ENCODE measurements at places on chromosomes 2 and 18.

- peak; percentile 2 for DNase-seq
Observed at GRCh38 chr2:50491541-50492476, 540.1 kb downstream of the NRXN1 start.

DNA sequence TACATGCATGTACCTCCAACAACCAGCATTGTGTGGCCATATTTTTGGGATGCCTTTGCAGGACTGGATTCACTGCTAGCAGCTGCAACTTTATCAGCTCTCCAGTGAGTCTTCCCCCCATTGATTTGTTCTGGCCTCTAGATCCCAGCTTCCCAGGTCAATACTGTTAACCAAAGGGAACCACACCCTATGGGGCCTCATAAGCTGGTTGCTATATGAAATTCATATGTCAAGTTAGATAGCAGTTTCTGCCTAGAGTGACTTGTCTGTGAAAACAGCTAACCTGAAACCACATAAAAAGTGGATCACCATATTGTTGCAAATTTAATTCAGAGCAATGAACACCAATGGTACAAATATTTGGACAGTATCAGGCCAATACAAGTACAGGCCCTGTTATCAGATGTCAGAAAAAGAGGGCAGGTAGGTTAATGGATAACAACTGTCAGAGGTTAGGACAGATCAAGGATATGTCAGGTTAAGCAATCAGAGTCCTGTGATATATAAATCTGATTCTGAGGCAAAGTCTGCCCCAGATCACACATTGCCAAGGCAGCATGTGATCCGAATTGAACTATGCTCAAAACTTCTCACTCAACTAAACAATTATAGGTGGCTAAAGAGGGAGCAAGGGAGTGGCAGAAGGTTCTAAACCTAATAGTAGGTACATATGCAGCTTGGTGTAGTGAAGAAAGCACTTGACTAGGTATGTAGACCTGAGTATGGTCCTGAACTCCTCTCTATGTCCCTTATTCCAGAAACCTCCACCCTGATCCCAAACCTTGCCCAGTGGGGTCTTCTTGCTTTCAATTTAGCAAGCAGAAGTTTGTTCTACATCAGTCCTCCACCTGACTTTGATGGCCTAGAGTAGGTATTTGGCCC, 310.2 kb upstream of the STON1 start:
- DNase-seq, result no peak

DNA sequence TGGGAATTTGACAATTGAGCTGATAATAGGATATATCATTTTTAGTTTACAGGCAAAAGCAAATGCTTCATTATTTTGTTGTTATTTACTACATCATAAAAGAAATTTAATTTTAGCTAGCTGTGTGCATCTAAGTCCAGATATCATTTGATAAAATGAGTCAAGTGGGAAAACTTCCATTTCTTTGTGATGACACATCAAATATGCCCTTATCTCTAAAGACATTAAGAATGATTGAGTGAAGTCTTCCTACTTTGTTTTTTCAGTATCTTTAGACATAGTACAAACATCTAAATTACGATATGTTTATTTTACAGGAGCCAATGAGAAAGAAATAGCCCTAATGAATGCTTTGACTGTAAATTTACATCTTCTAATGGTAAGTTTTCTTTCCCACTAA, 77.0 kb downstream of the KYNU start:
- no peak for DNase-seq

- DNase-seq, result no peak
Observed at GRCh38 chr18:51463483-51464136, 266.1 kb upstream of the MEX3C start.

- no peak for DNase-seq
Observed at GRCh38 chr18:57941841-57942489, 102.1 kb upstream of the NEDD4L start.

GRCh38 chr2:69190743-69191404, 177.9 kb downstream of the ANTXR1 start:
- no peak for DNase-seq

- no peak for DNase-seq
Observed at GRCh38 chr2:5264361-5264760, 427.8 kb upstream of the SOX11 start.

- no peak for DNase-seq
Observed at GRCh38 chr18:35490894-35491699, 6.7 kb downstream of the INO80C start.

GRCh38 chr2:205914213-205915129, 171.5 kb downstream of the INO80D start:
- DNase-seq, result no peak

GRCh38 chr2:147428120-147428747, 416.6 kb upstream of the ACVR2A start:
- no peak for DNase-seq

DNA sequence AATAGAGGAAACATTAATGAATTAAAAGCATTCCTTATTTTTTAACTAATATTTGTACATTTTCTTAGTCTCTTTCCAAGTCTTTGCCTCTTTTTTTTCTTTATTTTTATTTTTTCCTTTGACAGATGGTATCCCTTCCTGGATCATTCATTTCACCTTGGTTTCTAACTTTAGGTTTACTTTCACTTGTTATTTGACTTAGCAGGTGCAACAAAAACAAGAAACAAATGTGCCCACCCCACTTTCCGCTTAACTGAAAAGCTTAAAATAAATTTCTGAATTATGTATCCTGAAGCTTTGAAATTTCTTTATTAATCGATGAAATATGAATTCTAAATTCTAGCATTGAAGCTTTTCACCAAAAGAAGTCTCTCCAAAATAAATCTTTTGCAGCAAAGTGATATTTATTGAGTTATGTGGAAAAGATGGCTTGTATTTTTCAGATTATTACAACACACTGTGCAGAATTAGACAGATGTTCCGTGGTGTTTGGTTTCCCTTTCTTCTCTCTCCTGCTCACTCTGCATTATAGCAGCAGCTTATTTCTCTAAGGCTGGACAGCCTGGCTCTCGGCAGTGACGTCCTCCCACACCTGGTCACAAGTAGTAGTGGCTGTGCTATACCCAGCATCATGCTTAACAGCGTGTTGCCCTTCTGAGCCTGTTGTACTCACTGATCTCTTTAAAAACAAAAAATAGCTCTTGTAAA, 99.1 kb upstream of the ZNF397 start:
- no peak for DNase-seq

DNA sequence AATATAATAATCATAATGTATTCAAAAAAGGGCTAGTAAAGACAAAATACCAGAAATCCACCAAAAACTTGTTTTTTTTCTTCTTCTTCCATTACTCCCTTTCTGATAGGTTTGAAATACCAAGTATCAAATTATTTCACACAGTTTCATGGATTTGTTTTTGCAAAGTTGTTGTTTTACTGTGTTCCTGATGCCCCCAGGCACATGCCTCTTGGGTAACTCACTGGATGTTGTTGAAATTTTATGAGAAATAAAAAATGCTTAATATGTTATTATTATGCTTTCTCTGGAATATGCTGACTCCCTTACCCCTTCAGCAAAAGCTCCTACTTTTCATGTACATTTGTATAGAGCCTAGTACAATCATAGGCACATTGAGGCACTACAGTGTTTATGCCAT, 419.6 kb downstream of the NRXN1 start:
- DNase-seq, result no peak

DNA sequence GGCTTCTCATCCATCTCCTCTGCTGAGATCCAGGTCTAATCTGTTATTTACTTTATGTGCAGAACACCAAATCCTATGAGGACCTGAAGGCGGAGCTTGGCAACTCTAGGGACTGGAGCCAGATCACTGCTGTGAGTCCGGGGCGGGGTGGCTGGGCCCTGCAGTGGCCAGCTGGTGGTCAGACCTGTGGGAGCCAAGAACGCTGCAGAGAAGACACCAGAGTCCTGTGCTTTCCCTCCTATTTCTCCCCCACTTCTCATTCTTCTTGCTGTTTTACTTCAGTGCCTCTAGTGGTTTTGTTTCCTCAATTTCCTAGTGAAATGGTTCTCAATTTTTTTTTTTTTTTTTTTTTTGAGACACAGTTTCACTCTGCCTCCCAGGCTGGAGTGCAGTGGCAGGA, 19.7 kb downstream of the VIL1 start:
- DNase-seq, result no peak

GRCh38 chr2:120807751-120808150, 72.1 kb downstream of the GLI2 start:
- DNase-seq, result no peak

DNA sequence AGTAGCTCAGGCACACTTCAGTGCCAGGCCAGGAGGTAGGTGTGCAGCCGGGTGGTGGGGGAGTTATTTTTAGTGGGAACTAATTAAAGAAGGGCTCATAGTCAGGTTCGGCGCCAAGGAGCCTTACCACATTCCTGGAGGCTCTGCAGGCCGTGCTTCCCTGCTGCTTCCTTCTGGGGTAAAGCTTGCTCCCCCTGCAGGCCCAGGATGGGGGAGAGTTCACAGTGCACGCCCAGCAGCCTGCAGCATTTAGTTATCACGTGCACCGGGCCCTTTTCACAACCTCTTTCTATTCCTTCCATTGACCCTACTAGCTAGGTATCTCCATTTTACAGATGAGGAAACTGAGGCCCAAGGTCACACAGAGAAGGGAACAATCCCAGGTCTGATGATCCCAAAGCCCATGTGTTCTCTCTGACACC, 2.5 kb downstream of the KCNF1 start:
- no peak for DNase-seq

GRCh38 chr2:101722864-101723263, 25.4 kb downstream of the MAP4K4 start:
- DNase-seq, result no peak

GRCh38 chr2:31051258-31052140, 86.7 kb downstream of the GALNT14 start:
- no peak for DNase-seq

DNA sequence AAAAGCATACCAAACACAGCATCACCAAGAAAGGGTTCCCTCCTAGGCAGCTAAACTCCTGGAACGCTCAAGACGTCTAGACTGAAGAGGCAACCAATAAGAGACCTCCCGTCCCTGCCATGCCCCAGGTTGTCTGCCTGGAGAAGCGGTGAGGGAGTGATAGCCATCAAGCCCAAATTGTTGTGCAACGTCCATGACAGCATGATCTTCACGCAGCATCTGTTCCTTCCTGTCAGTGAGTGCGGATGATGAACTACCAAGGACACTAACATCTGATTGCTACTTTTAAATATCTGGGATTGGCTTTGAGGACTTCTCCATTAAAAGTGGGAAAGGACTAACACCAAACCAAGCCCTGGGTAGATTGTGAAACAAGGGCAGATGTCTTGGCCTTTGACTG, 149.7 kb downstream of the TXNL1 start:
- no peak for DNase-seq

DNA sequence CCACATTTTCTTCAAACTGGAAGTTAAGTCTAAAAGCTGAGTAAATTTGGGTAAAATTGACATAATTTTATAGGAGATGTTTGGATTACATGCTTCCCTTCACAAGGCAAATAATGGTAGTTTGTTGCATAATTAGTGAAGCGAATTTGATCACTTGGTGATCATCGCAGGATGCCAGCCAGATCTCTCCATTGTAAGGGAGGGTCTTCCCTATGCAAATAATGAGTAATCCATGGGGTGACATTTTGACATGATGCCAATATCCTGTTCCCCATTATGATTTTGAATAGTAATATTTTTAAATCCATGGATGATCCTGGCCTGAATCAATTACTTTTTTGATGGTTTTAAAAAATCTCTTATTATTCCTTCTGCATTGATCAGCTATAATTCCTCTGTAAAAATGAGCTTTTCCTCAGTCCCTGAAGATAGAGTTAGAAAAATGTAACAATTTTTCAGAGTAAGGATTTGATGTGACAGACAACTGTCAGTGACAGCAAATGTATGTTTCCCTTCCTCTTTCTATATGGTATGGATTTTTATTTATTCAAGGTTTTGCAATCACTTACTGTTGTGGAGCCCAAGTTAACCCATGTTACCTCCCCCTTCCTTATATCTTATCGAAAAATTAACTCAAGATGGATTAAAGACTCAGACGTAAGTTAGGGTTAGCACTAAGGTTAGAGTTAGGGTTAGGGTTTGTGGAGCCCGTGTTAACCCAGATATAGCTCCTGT, 21.4 kb downstream of the CCL20 start:
- no peak for DNase-seq

DNA sequence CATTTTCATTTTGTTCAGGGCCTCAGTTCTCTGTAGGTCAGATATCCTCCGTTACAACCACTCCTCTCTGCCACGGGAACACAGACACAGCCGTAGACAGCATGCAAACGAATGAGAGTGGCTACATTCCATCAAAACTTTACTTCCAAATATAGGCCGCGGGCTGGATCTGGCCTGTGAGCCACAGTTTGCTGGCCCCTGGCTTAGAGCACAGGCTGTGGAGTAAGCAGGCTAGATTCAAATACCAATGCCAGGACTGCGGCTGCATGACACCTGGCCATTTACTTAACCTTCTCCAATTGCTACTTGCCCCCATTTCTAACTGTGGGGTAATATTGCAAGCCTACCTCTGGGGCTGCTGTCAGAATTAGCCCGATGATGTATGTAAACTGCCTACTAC, 325.8 kb upstream of the POU3F3 start:
- DNase-seq, result no peak

DNA sequence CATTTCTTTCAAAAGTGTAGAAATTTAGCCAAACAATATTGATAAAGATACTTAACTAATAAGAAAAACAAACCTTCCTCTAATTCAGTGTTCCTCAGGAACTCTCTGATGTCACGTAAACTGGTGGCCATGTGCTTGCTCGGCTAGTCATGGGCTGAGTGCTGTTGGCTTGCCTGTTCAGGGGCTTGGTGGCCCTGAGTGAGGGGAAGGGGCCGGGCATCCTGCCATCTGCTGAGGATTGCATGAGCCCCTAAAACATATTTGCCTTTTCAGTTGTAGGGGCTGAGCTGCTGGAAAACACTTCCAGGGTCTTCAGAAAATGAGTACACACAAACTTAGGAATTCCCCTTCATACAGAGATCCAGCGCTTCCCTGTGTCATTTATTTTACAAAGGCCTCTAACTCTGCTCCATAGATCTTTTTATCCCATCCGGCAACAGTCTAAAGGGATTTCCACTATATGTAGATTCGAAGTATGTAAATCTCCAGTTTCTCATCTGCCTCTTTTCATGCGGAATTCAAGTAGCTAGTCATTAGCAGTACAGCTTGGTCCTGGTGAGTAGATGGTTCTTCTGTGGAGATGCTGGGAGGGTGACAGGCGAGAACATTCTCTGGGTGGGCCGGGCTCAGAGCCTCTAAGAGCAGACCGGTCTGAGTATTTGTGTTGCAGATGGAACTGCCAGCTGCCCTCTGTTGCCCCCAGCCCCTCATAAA, 20.1 kb upstream of the NFATC1 start:
- no peak for DNase-seq

- no peak for DNase-seq
Observed at GRCh38 chr18:45825258-45826044, at the start of gene SIGLEC15. SIGLEC15 (plus strand) TSS chr18:45825675; CDS start chr18:45825729, 54 bp downstream.

GRCh38 chr18:52577795-52578194, 237.8 kb downstream of the DCC start:
- no peak for DNase-seq

GRCh38 chr2:157318884-157319283, 6.7 kb downstream of the ERMN start:
- no peak for DNase-seq
